ENCODE measurements at places on chromosomes 5 and 9.
A peak's percentile ranks its signal among the peaks of the same experiment; 100 is the strongest.

DNA sequence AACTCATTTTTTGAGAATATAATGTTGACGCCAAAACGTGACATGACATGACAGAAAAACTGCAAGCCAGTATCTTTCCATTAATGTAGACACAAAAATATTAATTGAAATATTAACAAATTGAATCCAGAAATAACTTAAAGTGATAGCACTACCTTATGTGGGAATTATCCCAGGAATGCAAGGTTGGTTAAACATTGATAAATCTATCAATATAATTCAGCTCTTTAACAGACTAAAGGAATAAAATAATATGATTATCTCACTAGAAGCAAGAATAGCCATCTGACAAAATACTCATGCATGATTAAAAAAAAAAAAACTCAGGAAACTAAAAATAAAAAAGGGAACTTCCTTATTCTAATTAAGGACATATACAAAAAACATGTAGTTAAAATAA is 6.8 kb downstream of the ZNF510 start:
- no peak for DNase-seq

GRCh38 chr5:120405923-120406322 is 58.2 kb upstream of the PRR16 start:
- peak; percentile 75 for DNase-seq

GRCh38 chr9:38408719-38409118 is 15.5 kb downstream of the IGFBPL1 start:
- no peak for DNase-seq

GRCh38 chr5:144084971-144085370 is 85.5 kb downstream of the YIPF5 start:
- no peak for DNase-seq

GRCh38 chr9:18743971-18744370 is 270.0 kb downstream of the ADAMTSL1 start:
- DNase-seq = peak; percentile 78

- DNase-seq = no peak
These were observed 146.5 kb downstream of the PAM start for GRCh38 chr5:102901424-102902134.

DNA sequence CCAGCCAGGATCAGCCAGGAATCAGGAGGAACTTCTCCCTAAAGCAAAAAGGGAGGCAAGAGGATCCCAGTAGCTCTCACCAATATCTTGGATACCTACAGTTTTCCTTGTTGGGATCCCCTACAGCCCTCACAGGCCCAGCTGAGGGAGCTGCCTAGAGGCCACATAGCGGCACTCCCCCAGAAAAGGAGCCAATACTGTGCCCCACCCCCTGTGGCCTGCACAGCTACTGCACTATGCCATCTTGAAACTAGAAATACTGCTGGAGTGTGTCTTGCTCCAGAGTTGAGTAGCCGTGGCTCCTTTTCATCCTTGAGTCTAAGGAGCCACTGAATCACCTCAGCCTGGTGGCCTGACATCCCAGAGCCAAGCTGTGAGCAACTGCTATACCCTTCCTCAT is 22.3 kb upstream of the TRPM6 start:
- no peak for DNase-seq

- DNase-seq = no peak
These were observed 2.2 kb downstream of the LRRTM2 start for GRCh38 chr5:138872841-138873465.

DNA sequence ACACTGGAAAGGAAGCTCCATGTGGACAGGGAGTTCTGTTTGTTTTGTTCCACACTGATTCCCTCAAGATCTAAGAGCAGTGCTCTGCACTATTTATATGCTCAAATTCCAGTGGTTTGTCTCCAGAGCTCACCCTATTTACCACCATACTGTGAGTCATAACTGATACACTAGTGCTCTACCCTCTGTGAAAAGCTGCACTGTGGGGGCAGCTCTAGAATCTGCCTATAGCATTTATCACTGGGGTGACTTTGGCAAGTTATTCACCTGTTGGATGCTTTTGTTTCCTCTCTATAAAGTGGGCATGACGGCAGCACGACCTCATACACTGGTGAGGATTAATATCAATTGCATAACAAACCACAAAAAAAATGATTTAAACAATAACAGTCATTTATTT is 307.8 kb downstream of the NR2F1-AS1 start:
- peak; percentile 58 for DNase-seq

DNA sequence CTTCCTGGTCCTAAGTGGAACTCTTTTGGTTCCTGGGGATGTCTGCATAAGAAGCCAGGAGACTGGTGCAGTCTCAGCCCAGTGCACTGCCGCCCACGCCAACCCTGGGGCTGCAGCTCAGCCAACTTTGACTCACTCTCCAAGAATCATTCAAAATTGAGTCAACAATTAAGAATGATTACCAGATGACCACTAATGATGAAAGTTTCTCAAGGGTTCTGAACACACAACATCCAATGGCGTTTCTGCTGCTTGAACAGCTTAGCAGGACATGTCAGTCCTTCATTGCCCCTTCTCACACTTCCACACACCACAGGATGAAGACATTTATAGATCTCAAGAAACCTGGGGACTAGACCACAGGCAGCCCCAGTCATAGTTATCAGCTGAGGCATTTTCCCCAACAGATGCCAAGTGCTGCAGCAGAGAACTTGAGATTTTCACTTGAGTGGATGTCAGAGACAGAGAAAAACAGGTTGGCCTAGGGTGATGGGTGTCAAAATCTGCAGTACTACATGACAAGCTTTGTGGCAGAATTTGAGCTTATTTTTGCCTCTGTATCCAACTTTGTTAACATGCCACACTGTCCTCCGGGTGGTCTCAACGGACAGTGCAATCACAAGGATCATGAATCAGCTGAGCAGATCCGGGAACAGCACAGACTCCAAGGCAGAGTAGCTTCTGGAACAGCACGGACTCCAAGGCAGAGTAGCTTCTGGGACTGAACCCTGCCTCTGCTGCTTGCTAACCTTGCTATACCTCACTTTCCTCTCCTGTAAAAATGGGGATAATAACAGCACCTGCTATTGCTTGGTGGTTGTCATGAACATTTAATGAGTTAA is 356.1 kb downstream of the SPOCK1 start:
- DNase-seq = peak; percentile 99

DNA sequence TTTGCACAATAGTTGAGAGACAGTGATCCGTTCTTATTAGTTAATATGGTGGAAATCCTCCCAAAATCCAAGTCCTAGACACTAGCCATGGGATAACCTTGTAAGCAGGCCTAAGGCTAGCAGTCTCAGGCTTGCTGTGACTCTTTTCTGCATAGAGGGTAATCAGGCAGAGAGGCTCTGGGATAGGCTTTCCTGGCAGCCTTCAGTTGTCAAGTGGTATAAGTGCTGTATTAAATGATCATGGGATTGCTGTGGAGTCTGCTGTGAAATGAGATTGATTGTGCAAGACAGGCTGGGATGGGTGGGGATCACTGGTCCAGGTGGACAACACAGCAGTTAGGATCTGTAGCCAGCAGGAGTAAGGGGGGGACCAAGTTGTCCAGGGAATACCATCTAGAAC is 416.4 kb downstream of the TLE4 start:
- DNase-seq = no peak

DNA sequence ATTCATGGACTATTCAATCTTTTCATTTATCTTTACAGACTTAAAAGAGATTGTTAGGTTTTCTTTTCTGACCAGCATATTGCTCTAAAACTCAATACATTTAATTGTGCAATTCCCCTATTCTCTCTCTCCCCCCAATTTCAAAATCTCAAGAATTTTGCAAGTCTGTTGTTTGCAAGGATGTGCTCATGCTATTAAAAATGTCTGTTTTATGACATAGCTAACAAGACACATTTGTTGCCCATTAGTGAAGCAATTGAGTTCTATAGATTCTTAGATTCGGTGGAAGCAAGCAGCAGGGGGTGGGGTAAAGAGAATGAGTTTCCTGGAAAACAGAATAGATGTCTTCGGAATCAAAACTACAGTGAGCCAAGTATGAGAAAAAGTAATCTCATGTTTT is 8.5 kb upstream of the CSNK1A1 start:
- DNase-seq = no peak

All from fibroblast of lung (primary cell).